ENCODE measurements at places on chromosomes 3 and 15. TPM values are rescaled to one million over a fixed set of nuclear protein-coding genes. Genes with fewer than 3 reads are reported as not detected.

Gene LRRN1
- not detected for total RNA-seq

Gene MFN1
- total RNA-seq: 21.9 TPM

Gene PLA2G4F
- total RNA-seq: 11.7 TPM

Gene CPEB1
- total RNA-seq: not detected

Gene CHRD
- total RNA-seq: 5.2 TPM

Gene CD200R1
- not detected for total RNA-seq

Gene MESP1
- 0.71 TPM for total RNA-seq

Gene CLDN1
- total RNA-seq: 14.2 TPM

Gene PPM1L
- total RNA-seq: 19.2 TPM

Gene IGSF10
- total RNA-seq: 0.70 TPM

Gene SGO1
- 5.1 TPM for total RNA-seq

Gene CISH
- total RNA-seq: 0.73 TPM

Gene CHD2
- total RNA-seq: 55.1 TPM

Gene BFSP2
- total RNA-seq: not detected

Gene MLF1
- total RNA-seq: 6.0 TPM

DNA sequence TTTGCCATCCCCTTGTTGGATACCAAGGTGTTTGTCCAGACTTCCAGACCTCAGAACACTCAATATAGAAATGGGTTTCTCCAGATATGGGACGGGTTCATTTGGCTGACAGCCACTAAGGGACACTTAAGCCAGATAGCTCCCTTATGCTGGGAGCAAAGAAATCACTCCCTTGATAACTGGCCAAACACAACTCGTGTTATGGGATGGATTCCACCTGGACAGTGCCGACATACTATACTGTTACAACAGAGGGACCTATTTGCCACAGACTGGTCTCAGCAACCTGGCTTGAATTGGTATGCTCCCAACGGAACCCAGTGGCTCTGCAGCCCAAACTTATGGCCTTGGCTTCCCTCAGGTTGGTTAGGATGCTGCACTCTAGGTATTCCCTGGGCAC, 114.0 kb upstream of the PLCL2 start:
- DNase-seq: no peak

DNA sequence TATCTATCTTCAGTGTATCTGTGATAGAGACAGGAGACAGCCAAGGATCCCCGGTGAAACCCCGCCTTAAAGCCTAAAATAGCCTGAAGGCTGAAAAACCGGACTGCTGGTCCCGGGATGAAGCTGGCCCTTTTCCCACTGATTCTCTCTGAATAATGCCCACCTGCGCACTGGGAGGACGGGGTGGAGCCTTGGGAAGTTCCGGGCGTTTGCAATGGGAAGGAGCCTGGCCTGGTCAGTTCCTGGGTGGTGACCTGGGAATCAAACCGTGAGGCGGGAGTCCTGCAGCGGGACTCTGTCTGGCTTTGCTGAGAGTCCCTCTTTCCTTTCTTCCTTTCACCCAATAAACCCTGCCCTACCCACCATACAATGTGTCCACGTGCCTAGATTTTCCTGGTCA, 157.9 kb downstream of the C3orf38 start:
- no peak for DNase-seq

GRCh38 chr3:126970101-126970500, 12.8 kb upstream of the PLXNA1 start:
- no peak for DNase-seq

DNA sequence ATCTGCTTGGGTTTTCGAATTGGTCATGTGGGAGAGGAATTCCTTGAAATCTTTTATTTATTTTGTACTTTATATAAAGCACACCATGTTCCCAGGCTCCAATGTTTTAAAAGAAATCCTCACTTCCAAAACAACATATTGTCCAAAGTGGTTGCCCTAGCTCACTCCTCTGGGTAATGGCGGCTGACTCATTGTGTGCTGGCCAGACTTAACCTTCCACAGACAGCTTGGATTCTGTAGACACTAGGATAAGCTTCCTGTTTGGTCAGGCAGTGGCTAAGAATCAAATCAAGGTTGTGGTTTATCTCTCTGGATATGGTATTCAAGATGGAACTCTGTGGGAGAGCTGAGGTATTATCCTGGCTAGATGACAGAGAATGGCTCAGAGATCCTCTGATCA, 55.8 kb upstream of the FAM98B start:
- DNase-seq: peak; percentile 2

GRCh38 chr3:142998439-142998838, 2.9 kb upstream of the U2SURP start:
- no peak for DNase-seq

DNA sequence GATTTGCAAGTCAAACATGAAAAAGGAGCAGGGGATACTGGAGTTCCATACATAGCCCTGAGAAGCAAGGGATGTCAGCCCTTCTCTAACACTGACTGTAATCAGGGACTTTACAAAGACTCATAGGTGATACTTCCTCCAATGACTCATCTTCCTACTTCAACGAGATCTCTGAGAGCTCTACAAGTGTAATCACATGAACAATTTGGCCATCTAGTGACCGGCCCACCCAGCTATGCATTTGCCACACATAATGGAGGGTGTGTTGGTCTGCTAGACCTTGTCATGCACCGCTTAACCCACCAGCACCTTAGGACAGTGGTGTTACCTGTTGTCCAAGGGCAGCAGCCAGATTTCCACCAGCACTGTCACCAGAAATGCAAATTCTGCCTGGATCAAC, 75.3 kb downstream of the NCEH1 start:
- DNase-seq: peak; percentile 80

GRCh38 chr3:135869439-135870105, 96.0 kb upstream of the PPP2R3A start:
- DNase-seq: no peak

DNA sequence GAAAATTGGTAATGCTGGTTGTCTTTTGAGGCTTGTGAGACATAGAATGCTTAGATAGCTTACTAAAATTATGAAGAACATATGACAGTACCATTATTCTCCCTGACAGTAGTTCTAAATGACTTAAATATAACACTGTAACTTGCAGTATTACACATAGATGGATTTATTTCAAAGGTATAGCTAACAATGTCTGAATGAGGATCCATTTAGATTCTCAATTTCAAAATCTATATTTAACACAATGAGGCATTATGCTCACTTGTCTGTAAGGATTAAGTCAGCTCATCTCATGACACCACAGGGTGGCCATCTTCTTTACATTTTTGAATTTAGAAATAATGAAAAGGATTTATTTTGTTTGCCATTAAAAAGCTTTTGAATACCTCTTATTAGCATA, 108.4 kb downstream of the CCNL1 start:
- DNase-seq: no peak

DNA sequence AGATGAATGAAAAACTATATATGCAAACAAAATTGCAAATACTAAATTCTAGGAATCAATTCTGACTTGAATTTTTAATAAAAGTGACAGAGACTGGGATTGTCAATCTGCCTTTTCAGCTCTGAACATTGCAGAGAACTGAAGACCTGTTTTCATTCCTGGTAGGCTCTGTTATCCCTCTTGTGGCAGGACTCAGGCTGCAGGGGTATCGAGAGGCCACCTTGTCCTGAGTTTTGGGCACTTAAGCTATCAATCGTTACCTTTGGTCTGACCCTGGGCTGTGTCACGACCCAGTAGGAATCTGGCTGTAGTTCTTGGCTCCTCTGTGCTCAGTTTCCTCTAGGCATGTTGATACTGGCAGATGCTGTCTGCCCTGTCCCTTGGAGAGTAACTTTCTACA, 238.0 kb downstream of the CACNA2D3 start:
- DNase-seq: no peak

DNA sequence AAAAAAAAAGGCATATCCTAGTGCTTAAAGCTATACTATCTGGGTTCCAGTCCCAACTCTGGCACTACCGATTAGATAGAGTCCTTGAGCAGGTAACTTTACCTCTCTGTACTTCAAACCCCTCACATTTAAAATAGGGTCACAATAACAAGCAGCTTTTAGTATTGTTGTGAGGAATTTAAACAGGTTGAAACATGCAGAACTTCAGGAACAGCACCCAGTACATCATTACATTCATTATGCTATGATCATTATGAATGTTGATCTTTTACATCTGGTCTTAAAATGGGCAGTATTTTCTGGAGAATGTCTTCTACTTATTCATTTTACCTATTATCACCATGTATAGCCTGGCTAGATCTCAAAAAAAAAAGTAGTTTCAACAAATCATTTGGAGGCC, 176.1 kb upstream of the CCDC54 start:
- no peak for DNase-seq

- DNase-seq: no peak
These were observed 316.6 kb downstream of the NTRK3 start for GRCh38 chr15:87939848-87940457.

- DNase-seq: no peak
These were observed 213.4 kb downstream of the ZBBX start for GRCh38 chr3:167166594-167167253.

GRCh38 chr3:65810302-65810701, 228.4 kb downstream of the MAGI1 start:
- DNase-seq: no peak

Measured in HT-29 (cell line).